Fibroblast of skin of back (primary cell): ENCODE measurements at places on chromosomes 13 and 19.

DNA sequence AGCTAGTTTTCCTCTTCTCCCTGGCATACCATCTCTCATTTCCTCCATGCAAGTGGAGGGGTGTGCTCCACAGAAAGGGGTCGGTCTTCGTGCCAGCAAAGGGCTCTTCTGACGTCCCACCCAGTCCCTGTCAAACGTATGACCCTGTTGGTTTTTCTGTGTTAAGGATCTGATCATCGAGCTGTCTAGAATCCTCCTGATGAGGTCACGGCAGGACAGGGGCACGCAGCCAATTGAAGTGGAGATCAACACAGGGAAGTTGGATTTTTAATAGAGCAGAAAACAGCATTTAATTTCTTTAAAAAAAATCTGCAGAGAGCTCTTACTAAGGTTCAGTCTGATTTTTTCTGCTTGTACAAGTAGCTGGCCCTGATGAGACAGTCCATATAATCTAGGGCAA lies 339.4 kb downstream of the TEX29 start:
- DNase-seq = no peak

- no peak for DNase-seq
These were observed 9.0 kb downstream of the ABHD8 start for GRCh38 chr19:17294051-17294891.

- DNase-seq = peak; percentile 9
These were observed 9.8 kb upstream of the USPL1 start for GRCh38 chr13:30607908-30608307.

DNA sequence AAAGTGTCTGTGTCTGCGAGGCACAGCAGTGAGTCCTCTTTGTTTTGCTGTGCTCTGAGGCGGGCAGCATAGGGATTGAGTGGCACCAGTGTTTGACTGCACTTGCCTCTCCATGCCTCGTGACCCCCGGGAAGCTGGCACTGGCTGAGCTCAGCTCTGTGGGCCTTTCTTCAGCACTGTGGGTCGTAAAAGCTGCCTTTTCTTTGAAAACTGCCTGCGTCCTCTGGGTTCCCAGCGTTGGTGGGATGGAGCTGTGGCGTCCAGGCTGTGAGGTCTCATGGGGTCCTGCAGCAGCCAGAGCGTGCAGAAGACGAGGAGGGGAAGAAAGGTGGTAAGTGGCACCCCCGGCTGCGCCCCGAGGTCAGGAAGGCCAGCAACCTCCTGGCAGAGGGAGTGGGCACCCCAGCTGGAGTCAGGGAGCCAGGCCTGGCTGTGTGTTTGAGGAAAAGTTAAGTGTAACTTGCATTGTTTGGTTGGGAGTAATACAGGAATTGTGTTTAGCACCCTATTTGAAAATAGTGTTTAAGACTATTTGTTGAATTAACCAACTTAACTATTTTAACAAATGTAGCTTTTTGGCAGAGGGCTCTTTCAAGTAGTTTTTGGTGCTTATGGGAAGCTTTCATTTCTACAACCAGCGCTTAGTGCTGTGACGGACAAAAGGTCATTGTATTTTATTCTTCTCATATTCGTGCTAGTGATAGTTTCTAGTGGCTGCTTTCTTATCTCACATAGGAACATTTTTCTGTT lies 79.3 kb upstream of the TEX29 start:
- DNase-seq = no peak

DNA sequence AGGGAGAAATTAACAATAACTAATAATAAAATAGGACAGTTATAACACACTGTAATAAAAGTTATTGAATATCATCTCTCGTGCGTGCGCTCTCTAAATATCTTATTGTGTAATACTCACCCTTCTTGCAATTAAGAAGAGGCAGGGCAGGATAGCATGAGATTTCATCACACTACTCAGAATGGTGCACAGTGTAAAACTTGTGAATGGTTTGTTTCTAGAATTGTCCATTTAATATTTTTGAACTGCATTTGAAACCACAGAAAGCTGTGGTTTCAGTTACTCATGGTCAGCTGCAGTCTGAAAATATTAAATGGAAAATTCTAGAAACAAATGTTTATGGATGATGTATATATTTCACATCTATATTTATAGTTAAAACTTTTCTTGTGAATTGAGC lies 161.1 kb downstream of the DCT start:
- DNase-seq = no peak

- DNase-seq = peak; percentile 65
These were observed 2.9 kb downstream of the RXFP2 start for GRCh38 chr13:31742097-31742734.

DNA sequence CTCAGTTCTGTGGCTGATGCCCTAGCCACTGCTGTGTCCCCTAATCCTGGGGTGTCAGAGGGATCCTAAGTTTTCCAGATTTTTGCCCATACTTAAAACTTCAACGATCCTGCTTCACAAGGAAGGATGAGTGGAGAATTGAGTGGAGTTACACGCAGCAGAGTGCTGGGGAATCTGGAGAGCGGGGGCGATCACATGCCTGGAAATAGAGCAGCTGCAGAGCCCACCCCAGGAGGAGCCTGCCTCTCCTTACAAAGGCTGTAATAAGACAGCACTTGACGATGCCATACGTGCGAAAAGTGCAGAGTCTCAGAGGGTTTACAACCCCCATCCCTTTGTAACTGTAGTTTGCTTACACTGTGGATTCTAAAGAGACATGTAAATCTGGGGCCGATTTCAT lies 40.6 kb downstream of the SUGP2 start:
- no peak for DNase-seq

DNA sequence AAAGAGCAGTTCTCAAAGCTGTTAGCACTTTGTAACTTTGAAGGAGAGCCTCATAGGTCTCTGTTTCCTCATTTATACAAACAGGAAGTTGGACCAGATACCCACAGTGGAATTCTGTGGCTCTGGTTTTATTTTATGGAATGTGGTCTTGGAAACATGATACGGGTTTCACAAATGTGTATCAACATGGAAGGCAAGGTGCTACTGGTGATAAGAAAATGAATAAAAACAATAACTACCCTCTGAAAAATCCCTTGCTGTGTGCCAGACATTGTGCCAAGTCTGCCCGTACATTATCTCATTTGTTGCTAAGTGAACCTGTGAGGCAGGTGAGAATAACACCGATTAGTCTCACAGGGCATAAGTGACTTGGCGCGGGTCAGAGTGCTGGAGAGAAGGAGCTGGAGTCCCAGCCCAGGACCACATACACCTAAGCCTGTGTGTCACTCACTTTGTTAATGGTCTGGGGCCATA lies 45.0 kb upstream of the RNF113B start:
- peak; percentile 66 for DNase-seq

DNA sequence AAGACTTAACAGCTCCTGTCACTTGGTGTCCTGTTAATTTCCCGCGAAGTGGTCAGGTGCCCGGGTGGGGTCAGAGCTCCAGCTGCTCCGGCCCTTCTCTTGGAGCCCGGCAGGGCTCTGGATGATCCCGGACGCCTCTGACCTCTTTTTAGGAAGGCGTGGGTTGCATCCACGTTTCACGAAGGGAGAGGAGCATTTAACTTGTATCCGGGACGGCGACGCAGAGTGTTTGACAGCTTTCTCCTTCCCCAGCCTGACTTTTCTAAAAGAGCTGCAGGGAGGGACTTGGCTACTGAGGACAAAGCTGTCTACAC lies 656 bp downstream of the ZNF155 start:
- no peak for DNase-seq

- DNase-seq = no peak
These were observed 91.5 kb downstream of the TSC22D1 start for GRCh38 chr13:44484562-44485138.

DNA sequence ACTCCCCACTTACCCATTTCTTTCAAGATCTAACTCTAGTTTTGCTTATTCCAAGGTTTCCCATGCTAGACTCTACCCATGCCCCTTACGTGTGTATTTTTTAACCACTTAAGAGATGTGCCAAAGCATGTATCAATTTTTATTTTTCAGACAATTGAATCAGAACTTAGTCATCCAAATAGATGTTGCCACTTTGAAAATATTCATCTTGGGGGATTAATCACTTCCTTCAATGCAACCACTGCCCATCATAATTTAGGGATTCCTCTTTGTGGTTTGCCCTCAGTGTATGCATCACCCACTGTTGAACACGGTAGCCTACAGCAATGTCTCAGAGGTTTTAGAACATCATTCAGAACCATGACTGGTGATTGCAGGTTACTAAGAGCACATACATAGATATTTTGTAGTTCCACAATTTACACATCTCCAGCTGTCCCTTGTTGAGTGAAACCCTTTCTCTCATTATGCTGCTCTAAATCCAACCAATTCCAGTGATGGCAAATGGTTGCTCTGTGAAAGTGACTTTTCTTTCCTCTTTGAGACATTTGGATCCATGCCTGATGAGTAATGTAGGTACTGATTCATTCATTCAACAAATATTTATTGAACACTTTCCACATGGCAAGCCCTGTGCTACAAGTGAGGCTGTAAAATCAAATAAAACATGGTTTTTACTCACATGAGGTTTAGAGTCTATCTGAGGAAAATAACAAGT lies 60.6 kb upstream of the SERP2 start:
- DNase-seq = peak; percentile 96

DNA sequence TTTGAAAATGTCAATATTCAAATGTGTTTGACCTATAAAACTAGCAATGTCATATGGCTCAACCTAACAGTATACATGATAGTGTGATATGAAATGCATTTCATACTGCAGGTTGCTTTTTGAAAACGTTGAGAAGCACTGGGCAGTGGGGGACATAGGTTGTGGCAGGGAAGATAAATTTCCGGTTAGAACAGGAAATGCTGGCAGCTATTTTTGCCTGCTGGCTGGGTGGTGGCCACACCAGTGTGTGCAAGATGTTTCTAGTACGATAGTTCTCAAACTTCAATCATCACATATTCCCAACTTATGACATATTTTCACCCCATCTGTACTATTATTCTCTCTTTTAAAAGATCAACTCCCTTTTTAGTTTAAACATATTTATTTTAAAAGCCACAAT lies 17.2 kb downstream of the FXYD5 start:
- no peak for DNase-seq

- DNase-seq = no peak
These were observed 4.0 kb downstream of the ZNF586 start for GRCh38 chr19:57773488-57773887.
